ENCODE measurements at places on chromosomes 5 and 9.

DNA sequence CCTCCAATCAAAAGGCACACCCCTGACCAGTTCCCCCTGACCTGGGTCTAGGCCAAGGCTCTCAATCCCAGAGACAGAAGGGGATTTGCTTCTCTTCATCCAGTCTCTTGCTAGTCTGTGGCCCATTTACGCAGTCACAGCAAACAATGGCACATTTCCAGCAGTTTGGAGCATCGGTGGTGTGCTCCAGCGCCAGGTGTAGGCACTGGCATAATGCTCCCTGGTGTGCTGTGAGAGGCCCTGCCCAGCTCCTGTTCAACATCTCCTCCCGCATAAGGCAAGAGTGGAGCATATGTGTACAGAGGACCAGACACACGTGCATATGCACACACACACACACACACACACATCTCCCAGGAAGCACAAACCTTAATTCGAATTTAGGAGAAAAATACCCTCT, 79.5 kb upstream of the ERCC6L2 start:
- DNase-seq = no peak

DNA sequence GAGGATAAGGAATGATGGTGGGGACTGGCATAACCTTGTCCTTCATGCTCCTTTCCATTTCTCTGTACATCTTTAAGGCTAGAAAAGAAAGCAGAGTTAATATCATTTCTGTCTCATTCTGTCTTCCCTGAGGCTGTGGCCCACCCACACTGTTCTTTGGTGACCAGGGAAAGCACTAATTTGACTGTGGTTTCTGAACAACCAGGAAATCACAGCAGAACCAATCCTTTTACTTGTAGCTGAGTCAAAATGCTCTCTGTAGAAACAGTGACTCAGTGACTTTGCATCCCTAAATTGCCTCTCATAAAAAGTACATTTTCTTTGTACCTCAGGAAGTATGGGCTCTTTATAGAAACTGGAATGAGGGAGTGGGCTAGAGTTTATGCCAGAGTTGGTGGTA, 28.1 kb downstream of the IL33 start:
- peak; percentile 11 for DNase-seq

GRCh38 chr5:137207023-137207760, 291.9 kb downstream of the SPOCK1 start:
- DNase-seq = no peak

DNA sequence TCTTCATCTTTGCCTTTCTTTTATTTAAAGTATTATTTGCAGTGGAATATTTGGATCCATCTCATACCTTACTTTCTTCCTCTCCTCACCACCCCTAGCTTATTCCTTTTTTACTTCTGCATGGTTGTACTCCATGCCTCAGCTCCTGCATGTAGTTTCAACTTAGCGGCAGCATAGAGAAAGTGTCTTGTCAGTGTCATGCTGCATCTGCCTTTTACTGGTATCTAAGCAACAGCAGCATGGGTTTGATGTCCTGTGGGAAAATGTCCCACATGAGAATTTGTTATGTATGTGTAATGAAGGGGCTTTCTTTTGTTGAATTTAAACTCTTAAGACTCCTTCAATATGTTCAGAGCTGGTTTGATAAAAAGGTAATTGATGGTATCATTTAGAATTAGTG, 20.6 kb downstream of the TCERG1 start:
- no peak for DNase-seq

DNA sequence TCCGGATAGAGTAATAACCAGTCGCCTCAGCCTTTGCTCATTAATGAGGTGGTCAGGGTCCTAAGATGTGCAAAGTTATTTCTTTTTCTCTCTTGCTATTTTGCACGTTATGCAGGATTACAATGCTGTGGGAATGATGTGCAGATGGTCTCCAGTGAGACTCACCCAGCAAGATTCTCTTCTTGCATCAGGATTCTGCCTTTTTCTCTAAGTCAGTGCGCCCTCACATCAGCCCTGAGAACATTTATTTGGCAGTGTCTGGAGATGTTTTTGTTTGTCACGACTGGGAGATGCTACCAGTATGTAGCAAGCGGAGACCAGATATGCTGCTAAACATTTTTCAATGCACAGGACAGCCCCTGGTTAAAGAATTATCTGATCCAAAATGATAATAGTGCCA, 280.3 kb upstream of the WWC1 start:
- no peak for DNase-seq

- DNase-seq = no peak
Observed at GRCh38 chr5:159564031-159564430, 233.7 kb upstream of the IL12B start.

DNA sequence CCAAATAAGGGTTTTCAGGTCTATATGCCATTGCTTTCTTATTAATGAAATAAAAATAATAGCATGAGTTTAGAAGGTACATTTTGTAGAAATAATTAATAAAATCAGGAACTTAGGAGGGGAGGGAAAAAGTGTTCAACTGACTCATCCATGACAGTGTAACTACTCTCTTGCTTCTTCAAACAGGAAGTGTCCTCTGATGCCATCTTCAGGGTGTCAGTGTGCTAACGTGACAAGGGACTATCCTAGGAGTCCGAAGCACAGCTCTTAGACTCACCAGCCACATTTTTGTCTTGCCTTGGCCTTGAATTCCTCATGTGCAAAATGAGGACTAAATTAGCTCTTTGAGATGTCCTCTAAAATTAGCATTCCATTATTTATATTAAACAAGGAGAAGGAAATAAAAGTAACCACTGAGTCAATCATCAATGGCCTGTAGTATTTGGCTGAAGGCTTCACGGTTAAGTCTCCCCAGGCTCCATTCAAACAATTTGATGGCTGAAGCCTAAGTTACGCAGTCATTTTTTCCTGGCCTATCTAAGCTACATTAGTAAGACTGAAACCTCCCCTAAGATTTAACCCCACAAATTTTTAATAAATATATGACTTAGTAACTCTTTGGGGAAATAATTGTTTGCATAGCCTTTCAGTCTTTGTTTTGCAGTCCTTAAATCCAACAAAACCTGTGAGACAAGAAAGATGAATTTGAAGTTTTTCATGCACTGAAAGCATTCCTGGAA, 151.1 kb downstream of the ARL15 start:
- peak; percentile 44 for DNase-seq

DNA sequence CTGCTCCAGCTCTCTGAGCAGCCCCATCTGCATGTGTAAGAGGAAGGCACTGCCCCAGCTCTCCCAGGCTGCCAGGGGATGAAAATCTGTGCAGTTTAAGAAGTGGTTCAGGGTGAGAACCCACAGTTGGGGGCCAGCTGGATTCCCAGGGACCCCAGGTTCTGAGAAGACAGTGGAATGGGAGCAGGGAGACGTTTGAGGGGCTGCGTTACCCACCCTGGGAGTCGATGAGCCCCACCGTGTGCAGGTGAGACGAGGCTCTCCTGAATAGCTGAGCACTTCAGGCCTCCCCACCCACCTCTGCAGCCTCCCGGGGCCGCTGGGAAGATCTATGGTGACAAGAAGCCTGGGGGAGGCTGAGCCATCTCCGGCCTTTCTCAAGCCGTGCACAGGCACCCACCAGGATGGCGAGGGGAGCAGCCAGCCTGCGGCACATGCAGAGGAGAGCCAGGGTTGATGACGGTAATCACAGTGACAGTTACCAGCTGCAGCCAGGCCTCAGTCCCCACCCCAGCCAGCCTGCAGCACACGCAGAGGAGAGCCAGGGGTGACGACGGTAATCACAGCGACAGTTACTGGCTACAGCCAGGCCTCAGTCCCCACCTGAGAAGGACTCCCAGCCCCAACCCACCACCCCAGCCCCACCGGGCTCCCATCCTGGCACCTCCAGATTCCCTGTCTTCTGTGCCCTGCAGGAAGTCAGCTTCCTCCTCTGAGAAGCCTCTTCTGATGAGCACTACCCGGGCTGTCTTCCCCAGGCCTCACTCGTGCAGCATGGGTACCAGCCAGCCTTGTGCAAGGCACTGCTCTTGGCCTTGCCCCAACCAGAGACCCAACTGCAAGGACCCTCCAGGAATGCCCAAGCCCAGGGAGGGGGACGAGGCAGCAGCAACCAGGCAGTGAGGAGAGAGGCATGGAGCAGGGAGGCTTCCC, 150.8 kb upstream of the PPP1R26 start:
- no peak for DNase-seq

GRCh38 chr9:38689678-38690077, 30.3 kb downstream of the FAM240B start:
- DNase-seq = peak; percentile 30

DNA sequence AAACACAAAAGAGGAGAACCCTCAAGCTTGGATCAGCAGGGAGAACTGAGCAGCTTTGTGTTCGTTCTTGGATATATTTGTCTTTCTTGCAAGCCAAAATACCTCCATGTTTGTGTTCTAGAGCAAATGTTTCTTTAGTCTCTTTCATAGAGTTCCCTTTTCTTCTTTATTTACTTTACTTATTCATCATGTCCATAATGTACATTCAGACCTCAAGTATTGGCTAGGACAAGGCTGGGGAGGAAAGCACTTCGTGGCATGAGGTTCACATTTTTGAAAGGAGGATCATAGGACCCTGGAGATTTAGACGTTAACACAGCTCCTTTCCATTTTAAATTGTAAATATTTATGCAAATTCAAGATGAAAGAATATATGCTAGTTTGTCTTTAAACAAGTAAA, 590.2 kb upstream of the MEF2C start:
- peak; percentile 88 for DNase-seq

DNA sequence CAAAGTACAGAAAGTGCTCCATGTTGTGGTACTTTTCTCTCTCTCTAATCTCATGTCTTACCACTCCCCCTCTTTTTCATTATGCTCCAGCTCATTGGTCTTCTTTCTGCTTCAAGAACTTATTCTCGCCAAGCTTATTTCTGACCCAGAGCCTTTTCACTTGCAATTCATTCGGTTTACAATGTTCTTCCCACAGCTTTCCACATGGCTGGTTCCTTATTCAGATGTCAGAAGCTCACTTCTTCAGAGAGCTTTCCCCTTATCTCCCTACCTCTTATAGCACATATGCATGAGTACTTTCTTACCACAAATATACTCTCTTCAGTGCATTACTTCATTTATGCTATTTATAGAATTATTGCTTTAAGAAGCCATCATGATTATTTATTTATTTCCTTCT, 338.8 kb upstream of the ATP10B start:
- DNase-seq = no peak

DNA sequence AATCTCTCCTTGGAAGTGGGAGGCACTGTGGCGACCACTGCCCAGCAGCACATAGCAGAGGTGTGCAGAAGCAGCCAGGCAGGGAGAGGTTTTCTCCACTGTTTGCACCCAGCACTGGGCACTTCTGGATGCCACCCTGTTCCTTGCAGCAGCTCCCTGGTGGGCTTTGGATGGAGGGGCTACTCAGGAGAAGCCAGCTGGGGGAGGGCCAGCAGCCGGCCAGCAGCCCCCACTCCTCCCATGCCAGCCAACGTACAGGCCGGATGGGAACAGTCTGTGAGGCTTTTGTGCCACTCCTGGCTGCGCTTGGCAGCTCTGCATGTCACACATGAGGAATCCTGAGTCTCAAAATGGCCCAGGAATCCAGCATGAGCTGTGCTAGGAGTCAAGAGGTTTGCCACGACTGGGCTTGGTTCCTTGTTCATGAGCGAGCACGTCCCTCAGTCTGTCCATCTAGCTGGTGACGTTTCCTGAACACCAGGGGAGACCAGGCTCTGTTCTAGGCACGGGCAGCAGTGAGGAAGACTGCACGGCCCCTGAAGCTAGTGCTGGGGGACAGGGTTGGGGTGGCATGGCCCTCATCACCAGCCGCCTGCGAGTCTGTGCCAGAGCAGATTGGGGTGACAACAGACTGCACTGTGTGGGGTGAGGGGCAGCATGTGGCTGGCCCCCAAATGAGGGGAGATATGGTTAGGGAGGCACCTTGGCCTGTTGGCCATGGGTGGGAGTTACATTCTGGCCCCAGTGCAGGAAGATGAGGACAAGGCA, 10.1 kb downstream of the PHF2 start:
- DNase-seq = no peak

DNA sequence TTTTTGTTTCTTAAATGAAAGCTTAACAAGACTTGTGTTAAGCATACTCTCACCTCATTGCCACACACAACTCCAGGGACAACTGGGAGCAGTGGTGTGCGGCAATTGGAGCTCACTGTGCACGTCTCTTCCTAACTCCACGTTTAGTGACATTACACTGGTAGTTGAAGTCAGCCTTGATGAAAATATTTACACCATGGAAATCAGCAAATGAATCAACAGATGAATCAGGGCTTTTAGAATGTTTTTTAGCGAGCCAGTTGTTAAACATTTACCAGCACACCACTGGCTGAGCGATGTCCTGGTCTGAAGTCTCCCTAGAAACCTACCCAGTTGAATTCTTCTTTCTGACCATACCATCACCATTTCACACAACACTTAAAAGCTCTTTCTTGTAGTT, 67.3 kb downstream of the KLHL3 start:
- DNase-seq = no peak

DNA sequence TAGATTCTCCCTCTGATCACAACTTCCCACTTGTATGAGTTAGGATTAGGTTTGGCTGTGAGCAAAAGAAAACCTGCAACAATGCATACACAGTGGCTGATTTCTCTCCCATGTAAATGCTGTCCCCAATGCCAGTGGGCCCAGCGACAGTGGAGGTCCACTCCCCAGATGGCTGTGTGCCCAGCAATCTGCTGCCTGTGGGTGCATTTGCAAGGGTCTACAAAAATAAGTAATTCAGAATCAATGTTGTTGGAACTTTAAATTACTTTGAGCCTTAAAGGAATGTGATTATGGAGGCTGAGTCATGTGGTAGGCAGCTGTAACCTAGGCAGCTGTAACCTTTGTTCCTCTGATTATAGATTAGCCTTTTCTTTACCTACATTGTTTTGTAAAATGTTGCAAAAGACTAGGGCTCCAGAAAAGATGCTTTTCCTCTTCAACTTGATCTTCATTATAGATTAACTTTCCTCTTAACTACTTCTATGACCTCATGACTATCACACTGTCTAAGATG, 14.2 kb upstream of the MXD3 start:
- no peak for DNase-seq

GRCh38 chr5:97162045-97162444, 19.6 kb upstream of the LIX1 start:
- peak; percentile 76 for DNase-seq

GRCh38 chr5:181092428-181092827, 38.5 kb downstream of the OR2V1 start:
- no peak for DNase-seq

DNA sequence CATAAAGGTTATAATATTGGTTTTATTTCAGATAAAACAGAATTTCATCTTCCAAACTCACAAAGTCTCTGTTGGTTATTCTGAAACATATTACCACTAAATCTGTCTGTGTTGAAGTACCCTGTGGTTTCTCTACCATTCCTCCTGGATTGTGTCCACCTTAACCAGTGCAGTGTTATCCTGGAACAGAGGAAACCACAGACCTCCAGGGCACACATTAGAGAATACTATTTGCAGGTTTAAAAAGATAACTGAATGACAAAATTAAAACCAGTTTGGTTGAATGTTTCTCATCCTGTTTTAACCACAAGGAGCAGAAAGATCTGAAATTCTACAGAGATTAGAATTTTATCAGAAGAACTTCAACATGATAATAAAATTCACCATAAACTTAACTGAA, 251.8 kb downstream of the CWC27 start:
- DNase-seq = peak; percentile 32

Data from fibroblast of skin of scalp (primary cell).